ENCODE measurements at places on chromosomes 6 and 20.

DNA sequence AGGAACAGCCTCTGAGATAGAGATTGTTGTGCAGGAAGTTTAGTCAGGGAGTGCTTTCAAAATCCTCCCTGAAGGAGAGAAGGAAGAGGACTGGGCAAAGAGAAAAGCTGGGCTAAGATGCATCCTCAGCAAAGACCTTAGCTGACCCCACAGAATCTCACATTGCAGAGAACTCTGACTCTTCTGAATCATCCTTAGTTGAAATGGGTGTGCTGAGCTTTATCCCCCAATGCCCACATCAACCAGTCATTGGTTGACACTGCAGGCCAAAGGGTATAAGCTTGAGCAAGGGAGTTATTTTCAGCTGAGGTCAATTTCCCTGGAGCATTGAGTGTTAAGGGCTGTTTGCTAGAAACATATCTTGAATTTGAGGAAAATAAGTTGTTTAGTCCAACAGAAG, 732.2 kb downstream of the CBLN4 start:
- no peak for DNase-seq

DNA sequence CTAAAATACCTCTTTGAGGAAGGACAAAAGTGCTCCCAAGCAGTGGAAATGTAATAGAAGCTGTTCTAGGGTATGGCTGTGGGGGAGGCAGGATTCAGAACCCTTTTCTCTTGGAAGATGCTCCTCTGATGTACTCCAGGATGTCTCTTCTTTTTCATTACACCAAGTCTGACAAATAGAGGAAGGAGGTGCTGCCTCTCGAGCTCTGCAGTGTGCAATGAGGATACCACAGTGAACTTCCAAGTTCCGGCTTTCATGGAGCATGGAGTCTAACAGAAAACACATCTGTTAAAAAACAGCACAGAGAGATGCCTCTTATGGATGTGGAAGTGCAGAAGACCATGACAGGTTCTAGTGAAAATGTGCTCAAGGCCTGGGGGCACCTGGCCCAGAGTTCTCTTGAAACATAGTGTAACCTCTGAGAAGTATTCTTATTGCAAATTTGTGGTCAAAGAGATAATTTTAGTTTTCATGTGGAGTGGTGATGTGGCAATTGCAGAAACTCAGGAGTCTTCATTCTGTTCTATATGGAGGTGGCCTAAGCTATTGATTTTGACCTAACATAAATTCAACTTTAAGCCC, 362.0 kb upstream of the CITED2 start:
- DNase-seq, result no peak

DNA sequence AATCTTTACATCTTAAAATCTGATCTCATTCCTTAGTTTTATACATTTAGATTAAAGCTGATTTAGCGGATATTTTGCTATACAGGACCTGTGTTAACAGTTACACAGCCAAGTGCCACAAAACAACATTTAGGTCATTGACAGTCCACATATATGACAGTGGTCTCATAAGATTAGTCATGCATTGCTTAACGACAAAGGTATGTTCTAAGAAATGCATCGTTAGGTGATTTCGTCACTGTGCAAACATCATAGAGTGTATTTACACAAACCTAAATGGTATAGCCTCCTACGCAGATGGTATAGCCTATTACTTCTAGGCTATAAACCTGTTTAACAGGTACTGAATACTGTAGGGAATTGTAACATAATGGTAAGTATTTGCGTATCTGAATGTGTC, 21.6 kb downstream of the ADGRG6 start:
- DNase-seq, result no peak

- DNase-seq, result no peak
Observed at GRCh38 chr20:19958219-19958618, 58.9 kb upstream of the NAA20 start.

- DNase-seq, result no peak
Observed at GRCh38 chr6:75609639-75610590, 8.2 kb downstream of the SENP6 start.

GRCh38 chr6:106064756-106065155, 21.4 kb upstream of the PRDM1 start:
- no peak for DNase-seq

DNA sequence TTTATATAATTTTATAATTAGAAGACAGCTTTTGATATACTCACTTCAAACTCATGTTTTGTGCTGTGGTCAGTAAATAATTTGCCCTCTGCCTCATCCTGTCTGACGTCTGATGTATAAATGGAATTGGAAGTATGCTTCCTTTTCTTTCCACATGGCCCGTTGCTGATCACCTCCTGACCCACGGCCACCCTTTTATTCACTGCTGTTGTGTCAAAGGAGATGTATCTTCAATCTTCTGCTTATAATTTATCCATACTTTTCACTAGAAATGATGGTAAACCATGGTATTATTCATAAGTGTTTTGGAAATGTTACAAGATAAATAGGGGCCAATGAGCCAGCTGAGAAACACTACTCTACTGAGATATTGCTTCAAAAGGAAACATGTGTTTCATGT, 841.8 kb downstream of the PHF3 start:
- no peak for DNase-seq

GRCh38 chr6:57267586-57268293, 45.6 kb upstream of the RAB23 start:
- no peak for DNase-seq

DNA sequence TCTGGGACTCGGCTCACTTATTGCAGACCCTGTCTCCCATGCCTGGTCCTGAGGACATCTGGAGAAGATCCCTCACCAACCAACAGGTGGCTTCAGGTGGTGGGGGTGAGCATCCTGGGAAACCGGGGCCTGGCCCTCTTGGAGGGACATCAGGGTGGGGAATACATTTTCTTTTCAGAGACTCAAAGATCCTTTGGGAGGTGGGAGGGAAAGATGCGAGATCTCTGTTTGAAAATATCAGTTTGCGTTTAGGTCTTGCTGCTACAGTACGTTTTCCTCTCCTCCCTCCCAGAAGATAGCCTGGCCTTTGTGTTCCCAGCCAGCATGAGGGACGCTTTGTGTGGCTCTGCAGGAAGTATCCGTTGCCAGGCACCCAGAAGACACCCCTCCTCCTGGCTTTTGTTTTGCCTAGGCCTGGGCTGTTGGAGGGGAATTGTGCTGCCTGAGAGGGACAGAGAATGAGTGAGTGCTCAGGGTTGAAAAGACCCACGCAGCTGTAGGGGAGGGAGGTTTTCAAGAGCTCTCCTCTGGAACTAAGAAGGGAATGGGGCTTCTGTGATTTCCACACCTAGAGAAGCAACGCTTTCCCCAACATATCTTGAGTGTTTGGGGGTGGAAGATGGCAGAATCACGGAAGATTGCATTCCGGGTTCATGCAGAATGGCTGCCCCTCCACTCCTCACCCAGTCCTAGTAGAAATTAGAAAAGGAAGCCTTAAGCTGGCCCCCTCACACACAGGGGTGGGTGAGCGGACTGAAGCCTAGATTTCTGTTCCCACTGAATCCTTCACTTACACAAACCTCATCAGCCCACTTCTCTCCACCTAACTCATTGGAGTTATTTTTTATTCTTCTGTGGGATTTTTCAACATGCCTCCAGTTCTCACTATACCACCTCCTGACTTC, 22.0 kb upstream of the SLC2A12 start:
- no peak for DNase-seq

DNA sequence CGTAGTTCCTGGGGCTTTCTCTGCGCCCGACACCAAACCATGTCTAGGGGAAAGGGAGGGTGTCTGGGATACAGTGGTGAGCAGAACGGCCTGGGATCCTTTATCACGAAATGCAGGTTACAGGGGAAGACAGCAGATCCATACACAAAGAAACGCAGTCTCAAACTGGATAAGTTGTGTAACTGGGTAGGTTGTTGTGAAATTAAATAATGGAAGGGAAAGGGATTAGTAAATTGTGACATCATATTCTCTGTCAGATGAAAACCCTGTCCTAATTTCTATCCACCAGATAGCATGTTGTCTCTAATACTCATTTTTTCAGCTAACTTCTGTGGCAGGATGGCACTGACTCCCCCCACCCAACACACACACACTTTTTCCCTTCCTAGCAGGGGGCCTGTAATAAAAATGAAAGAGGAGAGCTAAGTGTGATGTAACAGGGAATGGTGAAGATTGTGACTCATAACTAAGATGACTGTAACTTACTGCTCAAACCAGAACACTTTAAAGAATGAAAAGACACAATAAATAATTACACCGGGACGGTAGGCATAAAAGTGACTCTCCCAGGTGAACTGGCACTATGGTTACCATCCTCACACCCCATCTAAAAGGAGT, 769 bp upstream of the TRPC4AP start:
- DNase-seq, result no peak

- no peak for DNase-seq
Observed at GRCh38 chr6:148867862-148868261, 121.0 kb downstream of the UST start.

GRCh38 chr6:155372256-155372655, 58.0 kb upstream of the TFB1M start:
- DNase-seq, result no peak

GRCh38 chr6:1003394-1004160, 308.3 kb upstream of the FOXQ1 start:
- DNase-seq, result no peak

- DNase-seq, result no peak
Observed at GRCh38 chr6:158219228-158219627, 51.1 kb downstream of the GTF2H5 start.

- DNase-seq, result no peak
Observed at GRCh38 chr6:99660206-99660605, 53.6 kb downstream of the PRDM13 start.
